ENCODE measurements at places on chromosomes 4 and X.

GRCh38 chrX:129161108-129161507 is 362.2 kb downstream of the SMARCA1 start:
- no peak for DNase-seq

GRCh38 chr4:142913461-142914030 is 67.4 kb upstream of the INPP4B start:
- DNase-seq: no peak

GRCh38 chr4:77629885-77630284 is 24.3 kb downstream of the CXCL13 start:
- no peak for DNase-seq

DNA sequence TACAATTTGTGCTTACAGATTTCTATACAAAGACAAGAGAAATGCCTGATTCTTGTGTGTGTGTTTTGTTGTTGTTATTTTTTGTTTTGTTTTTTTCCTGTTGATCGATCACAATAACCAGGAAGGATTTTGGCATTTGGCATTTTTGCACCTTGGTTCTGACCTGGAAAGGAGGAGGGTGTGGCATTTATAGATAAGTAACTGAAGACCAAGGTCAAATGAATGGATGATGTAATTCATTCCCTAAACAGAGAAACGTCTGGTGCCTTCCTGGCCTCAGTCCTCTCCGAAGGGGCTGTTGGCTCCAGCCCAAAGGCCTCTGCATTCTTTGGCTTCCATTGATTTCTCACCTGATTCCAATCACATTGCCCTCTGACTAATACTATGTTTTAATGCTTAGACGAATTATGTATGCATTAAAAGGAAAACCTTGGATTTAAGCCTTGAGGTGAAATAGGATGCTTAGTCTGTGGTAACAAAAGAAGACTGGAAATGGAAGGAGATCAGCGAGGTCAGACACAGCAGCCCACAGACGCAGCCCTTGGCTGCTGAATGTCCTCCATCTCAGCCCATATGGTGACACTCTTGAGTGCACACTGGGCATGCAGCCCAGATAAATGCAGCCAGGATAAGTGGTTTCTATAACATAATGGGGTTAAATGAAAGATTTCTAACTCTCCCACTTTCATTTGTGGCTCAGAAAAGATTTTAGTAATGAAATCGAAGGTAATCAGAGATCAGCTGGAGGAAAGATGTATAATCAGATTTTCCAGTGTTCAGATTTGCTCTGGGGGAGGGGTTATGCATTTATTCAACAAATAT is 60.5 kb upstream of the TRIM2 start:
- DNase-seq: no peak

GRCh38 chr4:151786158-151786495 is 25.3 kb upstream of the GATB start:
- no peak for DNase-seq

GRCh38 chr4:41400296-41400695 is 137.7 kb upstream of the LIMCH1 start:
- DNase-seq: no peak

DNA sequence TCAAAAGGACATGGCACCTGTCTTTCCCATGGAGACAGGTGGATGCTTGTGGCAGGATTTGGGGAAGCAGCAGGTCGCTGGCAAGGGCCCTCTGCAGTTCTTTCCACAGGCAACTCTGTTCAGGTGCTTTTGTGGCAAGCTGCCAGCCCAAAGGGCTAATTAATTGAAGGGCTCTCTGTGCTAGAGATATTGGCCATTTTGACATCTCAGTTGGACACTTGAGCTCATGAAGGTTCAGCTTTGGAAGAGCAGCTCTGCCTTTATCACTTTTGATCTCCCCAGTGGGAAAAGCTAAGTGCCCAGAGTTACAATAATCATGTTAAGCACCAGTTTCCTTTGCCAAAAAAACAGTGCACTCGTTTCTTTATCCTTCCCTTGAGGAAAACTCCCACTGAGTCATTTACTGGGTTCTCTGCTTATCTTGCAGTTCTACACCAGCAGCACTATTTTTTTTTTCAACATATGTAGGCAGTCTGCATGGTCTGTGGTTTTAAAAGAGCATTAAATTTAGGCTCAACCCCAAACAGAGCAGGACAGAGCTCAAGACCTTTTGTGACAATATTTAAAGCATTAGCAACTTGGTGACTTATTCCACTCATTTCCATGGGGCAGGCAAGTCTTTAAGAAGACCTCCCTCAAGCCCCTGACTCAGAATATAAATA is 336.4 kb upstream of the RASGEF1B start:
- no peak for DNase-seq

DNA sequence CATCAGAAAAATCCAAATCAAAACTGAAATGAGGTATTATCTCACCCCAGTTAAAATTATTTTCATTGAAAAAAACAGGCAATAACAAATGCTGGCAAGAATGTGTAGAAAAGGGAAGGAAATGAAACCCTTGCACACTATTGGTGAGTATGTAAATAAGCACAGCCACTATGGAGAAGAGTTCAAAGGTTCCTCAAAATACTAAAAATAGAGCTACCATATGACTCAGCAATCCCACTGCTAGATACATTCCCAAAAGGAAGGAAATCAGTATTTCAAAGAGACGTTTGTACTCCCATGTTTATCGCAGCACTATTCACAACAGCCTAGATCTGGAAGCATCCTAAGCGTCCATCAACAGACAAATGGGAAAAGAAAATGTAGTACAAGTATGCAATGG is 932.4 kb downstream of the PCDH18 start:
- DNase-seq: no peak

DNA sequence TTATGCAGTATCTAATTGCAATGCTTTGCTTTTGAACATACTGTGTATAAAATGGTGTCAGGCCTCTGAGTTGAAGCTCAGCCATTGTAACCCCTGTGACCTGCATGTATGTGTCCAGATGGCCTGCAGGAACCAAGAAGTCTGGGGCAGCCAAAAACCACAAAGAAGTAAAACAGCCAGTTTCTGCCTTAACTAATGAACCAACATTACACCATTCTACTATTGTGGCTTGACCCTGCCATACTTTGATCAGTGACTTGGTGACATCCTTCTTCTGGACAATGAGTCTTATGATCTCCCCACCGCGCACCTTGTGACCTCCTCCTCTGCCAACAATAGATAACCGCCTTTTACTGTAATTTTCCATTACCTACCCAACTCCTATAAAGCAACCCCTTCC is 131.6 kb downstream of the CBLL2 start:
- DNase-seq: no peak

Measured in midbrain (tissue), 1 donor.